Stimulated activated naive B cell treated with anti-CD40 and anti-IgM and Interleukin-4, amounts not matched to agents 10 μg/mL and 1 μg/mL and 100 μg/mL, for 72 hours (primary cell): ENCODE measurements at places on chromosomes 11 and 22.

- peaks cover 10% of the 10 kb centered on the region for H3K27me3 ChIP-seq
- no peak overlapping the region for H3K4me3 ChIP-seq
- no peaks in the 10 kb centered on the region for H3K4me1 ChIP-seq
- no peak for DNase-seq
Observed at GRCh38 chr11:19218216-19218615, 16.4 kb upstream of the CSRP3 start.

DNA sequence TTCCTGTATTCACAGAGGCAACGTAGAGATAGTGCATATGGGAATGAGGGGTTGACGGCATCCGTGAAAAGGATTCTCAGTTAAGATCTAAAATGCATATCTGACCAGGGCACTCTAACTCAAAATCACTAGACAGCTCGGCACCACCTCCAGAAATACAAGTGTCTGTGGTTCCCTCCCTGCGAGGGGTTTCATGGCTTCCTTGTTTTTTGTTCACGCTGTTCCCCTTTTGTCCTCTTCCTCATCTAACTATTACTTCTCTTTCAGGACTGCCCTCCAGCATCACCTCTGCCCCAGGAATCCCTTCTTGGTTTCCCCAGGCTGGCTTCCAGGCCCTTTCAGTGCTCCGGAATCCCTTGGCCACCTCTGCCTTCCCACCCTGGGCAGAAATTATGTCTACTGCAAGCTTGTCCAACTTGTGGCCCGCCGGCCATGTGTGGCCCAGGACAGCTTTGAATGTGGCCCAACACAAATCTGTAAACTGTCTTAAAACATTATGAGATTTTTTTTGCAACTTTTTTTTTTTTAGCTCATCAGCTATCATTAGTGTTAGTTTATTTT, 159.9 kb downstream of the FBXO7 start:
- H3K27me3 ChIP-seq = no peaks in the 10 kb centered on the region
- no peak for DNase-seq
- H3K4me1 ChIP-seq = no peaks in the 10 kb centered on the region
- H3K36me3 ChIP-seq = no peaks in the 10 kb centered on the region
- no peak overlapping the region for H3K27ac ChIP-seq
- no peak overlapping the region for H3K4me3 ChIP-seq

DNA sequence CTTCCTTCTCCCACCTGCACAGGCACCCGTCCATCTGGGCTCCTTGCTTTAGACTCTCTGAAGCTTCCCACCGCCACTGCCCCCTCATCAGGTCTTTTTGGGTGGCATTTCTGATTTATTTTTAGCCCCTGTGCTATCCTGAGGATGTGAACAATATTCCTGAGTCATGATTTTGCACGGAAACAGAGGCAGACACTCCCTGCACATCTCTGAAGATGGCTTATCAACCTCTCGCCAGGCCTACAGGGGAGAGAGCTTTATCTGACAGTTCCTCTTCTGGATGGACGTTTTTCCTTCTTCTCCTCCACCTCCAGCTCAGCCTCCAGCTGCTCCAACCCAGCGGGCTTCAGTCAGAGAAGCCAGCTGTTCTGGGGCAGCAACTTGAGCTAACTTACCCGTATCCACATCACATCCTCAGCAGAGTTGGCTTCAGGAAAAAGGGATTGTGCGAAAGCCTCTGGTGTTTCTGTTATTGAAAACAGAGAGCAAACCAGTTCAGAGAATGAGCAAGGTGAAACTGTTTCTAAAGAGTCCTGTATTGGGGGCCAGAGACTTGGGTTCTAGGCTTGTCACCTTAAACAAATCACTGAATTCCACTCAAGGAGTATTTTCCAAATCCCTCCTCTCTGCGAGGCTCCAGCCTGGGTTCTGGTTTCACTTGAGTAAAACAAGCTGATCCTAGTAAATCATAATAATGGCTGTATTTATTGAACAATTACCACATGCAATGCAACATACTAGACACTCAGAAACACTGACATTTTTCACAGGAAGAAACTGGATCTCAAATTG, 33.1 kb upstream of the ETS1 start:
- H3K4me1 ChIP-seq = peaks cover 88% of the 10 kb centered on the region
- H3K27ac ChIP-seq = peak overlapping the region; percentile 72
- no peaks in the 10 kb centered on the region for H3K27me3 ChIP-seq
- no peak for DNase-seq
- peak overlapping the region; percentile 17 for H3K4me3 ChIP-seq
- H3K36me3 ChIP-seq = no peaks in the 10 kb centered on the region

DNA sequence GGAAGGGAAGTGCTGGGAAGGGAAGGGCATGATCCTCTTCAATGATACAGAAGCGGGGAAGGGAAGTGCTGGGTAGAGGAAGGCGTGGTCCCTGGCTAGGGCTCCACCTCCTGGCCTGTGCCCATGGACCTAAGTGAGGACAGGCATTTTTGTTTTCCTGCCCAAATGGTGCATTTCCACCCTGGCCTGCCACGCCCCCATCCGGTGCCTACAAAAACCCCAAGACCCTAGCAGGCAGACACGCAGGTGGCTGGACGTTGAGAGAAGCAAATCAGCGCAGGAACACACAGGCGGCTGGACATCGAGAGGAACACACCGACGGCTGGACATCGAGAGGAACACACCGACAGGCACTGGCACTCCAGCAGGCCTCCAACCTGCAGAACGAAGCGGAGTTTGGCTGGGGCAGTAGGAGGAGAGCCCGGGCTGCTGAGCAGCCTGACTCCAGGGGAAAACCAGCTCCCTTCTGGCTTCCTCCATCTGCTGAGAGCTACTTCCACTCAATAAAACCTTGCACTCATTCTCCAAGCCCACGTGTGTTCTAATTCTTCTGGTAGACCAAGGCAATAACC, 628.3 kb downstream of the BUD13 start:
- H3K4me1 ChIP-seq = no peaks in the 10 kb centered on the region
- H3K36me3 ChIP-seq = no peaks in the 10 kb centered on the region
- no peak overlapping the region for H3K4me3 ChIP-seq
- H3K27ac ChIP-seq = no peak overlapping the region
- no peak for DNase-seq

DNA sequence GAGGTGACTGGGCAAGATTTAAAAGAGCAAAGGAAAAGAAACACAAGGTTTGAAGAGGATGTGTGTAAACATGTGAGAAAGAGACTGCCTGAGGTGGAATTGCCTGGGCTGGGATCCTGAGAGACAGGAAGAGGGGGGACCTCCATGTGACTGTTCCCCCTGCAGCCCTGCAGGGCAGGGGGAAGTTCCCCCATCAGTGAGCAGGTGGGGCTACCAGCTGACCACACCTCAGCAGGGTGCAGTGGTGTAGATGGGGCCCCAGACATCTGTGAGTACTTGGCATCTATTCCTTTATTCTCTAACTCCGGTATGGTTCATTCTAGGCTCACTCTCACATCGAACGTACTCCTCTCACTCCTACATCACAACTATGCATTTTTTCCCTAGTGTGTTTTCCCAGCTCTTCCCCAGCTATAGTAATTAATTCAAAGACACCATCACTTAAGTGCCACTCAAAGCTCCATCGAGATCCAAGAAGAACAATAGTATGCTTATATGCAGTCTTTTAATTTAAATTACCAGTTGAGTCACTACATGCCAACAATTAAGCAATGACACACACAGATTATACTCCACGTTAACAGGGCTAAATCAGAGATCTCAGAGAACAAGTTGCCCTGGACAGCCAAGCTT, 42.7 kb downstream of the LGR4 start:
- H3K4me1 ChIP-seq = no peaks in the 10 kb centered on the region
- no peak overlapping the region for H3K4me3 ChIP-seq
- no peaks in the 10 kb centered on the region for H3K27me3 ChIP-seq
- no peaks in the 10 kb centered on the region for H3K36me3 ChIP-seq

DNA sequence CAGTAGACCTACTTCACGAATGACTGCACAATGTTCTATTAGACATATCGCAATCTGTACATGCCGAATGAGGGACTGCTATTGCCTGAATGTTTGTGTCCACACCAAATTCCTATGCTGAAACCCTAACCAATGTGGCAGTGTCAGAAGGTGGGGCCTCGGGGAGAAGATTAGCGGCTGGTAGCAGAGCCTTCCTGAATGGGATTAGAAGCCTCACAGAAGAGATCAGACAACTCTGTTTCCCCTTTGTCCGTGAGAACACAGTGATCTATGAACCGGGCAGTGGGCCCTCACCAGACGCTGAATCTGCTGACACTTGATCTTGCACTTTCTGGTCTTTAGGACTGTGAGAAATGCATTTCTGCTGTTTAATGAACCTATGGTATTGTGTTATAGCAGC, 33.1 kb downstream of the LRFN4 start:
- DNase-seq = no peak
- H3K4me1 ChIP-seq = peaks cover 9% of the 10 kb centered on the region
- H3K4me3 ChIP-seq = no peak overlapping the region
- peaks cover 11% of the 10 kb centered on the region for H3K27me3 ChIP-seq
- no peaks in the 10 kb centered on the region for H3K36me3 ChIP-seq
- no peak overlapping the region for H3K27ac ChIP-seq

- H3K36me3 ChIP-seq = no peaks in the 10 kb centered on the region
- H3K4me3 ChIP-seq = no peak overlapping the region
- peaks cover 26% of the 10 kb centered on the region for H3K27me3 ChIP-seq
- H3K27ac ChIP-seq = no peak overlapping the region
- H3K4me1 ChIP-seq = peaks cover 5% of the 10 kb centered on the region
Observed at GRCh38 chr11:123796226-123796625, 9.9 kb downstream of the OR6M1 start.

DNA sequence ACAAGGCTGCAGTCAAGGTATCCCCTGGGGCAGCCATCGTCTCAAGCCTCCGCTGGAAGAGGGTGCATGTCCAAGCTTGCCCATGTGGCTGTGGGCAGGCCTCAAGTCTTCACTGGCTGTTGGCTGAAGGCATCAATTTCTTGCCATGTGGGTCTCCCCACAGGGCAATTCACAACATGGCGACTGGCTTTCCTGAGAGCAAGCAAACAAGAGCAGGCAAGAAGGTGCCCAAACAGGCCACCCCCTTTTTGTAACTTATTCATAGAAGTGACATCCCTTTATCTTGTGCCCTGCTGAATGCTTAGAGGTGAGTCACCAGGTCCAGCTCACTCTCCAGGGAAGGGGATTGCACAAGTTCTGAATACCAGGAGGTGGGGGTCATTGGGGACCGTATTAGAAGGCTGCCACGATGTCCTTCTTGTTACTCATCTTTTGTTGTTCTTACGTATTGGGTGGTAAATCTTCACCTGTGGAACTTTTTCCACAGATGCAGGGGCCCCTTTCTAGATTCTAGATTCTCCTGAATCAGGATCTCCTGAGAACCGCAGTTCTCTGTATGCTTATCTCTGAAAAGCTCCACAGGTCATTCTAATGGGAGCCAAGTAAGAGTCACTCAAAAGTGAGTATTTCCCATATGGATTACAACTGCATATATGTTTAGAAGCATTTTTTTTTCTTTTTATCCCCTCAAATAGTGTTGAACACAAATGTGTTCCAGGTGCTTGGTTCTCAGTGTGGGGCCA, 44.2 kb upstream of the MICAL2 start:
- DNase-seq = no peak
- H3K27ac ChIP-seq = no peak overlapping the region
- no peak overlapping the region for H3K4me3 ChIP-seq
- no peaks in the 10 kb centered on the region for H3K36me3 ChIP-seq
- no peaks in the 10 kb centered on the region for H3K4me1 ChIP-seq
- peaks cover 33% of the 10 kb centered on the region for H3K27me3 ChIP-seq

- DNase-seq = peak; percentile 61
- H3K27me3 ChIP-seq = no peaks in the 10 kb centered on the region
- peak overlapping the region; percentile 95 for H3K27ac ChIP-seq
- peaks cover 22% of the 10 kb centered on the region for H3K4me1 ChIP-seq
- H3K4me3 ChIP-seq = peak overlapping the region; percentile 55
- H3K36me3 ChIP-seq = peaks cover 43% of the 10 kb centered on the region
Observed at GRCh38 chr11:65403607-65404121, 17.2 kb downstream of the FRMD8 start.

DNA sequence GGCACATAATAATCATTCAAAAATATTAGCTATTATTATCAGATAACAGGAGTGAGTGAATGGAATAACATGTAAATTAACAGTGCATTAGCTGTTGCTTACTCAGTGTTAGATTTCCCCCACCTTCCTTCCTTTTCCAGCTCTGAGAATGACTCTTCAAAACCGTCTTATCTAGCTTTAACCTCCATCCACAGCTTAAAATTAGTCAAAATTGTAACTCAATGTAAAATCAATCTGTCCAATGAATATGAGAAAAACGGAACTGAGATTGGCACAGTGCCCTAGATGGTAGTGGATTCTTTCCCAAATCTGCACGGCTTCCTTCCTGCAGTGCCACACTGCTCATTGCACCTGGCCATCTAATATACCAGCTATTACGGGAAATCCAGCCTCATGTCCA, 156.8 kb upstream of the BDNF start:
- no peak for DNase-seq
- no peaks in the 10 kb centered on the region for H3K4me1 ChIP-seq
- no peak overlapping the region for H3K27ac ChIP-seq
- H3K27me3 ChIP-seq = no peaks in the 10 kb centered on the region
- H3K36me3 ChIP-seq = no peaks in the 10 kb centered on the region

DNA sequence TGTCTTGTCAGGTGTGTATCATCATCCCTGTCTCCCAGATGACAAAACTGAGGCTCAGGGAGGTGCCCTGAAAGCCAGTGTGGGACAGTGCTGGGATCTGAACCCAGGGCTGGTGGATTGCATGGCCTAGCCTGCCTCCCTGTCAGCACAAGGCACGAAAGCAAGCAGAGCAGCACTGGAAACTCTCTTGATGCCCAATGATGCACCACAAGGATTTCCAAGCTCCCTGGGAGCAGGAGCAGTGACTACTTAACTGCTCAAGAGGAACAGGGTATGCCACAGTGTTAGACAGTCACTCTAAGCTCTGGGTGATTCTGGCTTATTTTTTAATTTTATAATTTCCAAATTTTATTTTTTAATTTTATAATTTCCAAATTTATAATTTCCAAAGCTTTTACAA, 9.0 kb downstream of the ZC3H7B start:
- peaks cover 42% of the 10 kb centered on the region for H3K36me3 ChIP-seq
- no peak for DNase-seq
- no peak overlapping the region for H3K4me3 ChIP-seq
- H3K27ac ChIP-seq = no peak overlapping the region

DNA sequence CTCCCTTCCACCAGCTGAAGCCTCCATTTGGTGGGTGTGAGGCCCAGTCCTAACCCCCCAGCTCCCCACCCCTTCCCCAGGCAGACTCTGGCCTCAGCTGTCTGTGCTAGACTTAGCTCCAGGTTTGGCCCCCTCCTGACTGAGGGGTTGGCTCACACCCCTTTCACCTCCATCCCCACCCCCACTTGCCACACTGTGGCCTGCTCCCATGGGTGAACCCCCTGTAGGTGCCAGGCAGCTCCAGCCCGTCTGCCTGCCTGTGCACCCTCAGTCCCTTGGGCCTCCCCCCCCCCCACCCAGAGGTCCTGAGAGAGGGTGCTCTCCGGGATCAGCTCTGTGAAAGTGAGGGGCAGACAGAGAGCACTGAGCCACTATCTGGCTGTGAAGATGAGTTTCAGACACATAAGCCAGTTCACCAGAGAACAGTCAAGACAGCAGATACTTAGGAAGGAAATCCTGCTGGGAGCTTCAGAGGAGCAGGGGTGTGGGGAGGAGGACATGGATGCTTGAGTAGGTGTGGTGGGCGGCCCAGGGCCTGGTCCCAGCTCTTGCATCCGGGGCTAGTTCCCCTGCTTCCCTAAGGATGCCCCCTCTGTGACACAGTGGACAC, 36.2 kb downstream of the PPM1F start:
- H3K36me3 ChIP-seq = no peaks in the 10 kb centered on the region
- H3K27me3 ChIP-seq = no peaks in the 10 kb centered on the region
- H3K27ac ChIP-seq = no peak overlapping the region
- DNase-seq = no peak
- H3K4me1 ChIP-seq = no peaks in the 10 kb centered on the region
- no peak overlapping the region for H3K4me3 ChIP-seq
